Epithelial cell of esophagus (primary cell): ENCODE measurements at places on chromosomes 2 and 18.

- DNase-seq: no peak
These were observed 95.1 kb upstream of the XPO1 start for GRCh38 chr2:61633250-61633649.

DNA sequence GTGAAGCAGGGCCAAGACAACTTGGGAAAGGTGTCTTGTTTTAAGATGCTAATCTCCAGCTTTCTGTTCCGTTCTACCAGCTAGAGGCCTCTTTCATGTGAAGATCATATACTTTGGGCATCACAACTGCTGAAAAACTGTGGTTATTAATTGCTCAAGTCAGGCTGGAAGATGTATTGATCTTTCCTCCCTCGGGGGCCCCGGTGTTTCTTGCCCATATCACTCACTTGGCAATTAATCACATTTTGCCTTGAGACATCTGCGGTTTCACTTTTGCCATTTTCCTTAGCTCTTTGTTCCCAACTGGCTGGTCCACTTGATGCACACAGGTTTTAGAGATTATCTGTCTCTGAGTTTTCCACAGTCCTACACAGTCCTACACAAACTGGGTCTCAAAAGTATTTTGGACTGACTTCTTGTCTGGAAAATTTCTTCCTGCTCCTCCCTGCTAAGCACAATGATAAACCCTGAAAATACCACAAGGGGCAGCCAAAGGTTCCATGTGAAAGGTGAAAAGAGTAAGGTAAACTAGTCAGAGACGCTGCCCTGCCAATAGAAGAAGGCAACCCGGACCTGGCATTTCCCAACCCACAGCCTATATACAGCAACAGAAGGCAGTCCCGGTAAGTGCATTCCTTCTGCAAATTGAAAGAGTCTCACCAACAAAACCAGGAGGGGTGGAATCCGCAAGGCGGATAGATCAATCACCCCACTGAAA, 181.0 kb downstream of the AFF3 start:
- no peak for DNase-seq

DNA sequence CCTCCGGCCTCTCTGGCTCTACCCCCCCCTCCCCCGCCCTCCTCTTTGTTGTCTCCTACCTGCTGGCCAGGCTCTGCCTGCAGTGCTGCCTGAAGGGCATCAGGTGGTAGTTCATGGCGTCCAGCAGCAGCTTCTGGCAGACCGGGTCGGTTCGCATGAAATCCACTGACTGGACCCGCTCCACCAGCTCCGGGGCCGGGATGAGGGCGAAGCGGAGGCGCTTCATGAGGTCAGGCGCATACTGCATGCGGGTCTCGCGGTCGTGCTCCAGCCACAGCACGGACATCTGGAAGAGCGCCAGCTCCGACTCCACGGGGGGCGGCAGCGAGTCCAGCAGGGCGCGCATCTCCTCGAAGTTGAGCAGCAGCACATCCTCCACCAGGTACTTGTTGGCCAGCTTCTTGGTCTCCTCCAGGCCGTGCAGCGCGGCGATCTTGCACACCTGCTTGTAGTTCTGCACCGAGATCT, 3.2 kb downstream of the KLHL14 start:
- no peak for DNase-seq

DNA sequence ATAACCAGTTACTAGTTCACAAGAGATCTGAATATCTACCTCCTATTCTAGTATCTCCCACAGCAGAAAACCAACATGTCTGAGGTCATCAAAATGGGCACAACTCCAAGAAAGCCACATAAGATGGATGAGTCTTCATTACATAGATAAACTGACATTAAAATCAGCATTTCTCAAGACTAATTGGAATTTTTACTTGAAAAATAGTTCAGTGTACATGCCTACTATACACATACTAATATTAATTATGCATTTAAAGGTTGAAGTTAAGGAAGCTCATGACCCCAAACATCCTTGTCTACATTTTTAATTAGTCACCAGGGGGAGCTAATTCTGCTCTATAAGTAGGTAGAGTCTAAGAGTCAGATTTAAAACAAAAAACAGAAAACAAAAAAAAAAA, 41.9 kb downstream of the ZNF521 start:
- peak; percentile 29 for DNase-seq

GRCh38 chr18:5175378-5175777, 21.7 kb downstream of the AKAIN1 start:
- no peak for DNase-seq

GRCh38 chr2:173075056-173075780, 428 bp upstream of the MAP3K20 start:
- no peak for DNase-seq

DNA sequence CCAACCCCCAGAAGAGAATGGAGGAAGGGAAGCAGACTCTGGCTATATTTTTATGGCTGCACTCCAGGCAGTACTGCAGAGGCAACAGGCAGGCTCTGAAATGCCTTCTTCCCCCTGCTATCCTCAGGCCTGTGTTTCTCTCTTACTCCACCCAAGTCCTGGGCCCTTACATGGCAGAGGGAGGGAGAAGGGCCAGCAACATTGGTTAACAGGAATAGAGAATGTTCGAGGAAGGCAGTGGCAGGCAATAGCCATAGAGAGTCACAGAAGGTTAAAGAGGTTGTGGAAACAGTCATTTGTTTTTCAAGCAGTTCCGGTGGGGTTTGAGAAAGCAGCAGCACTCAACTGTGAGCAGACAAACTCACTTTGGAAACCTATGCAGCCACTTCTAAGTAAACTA, 15.1 kb upstream of the DARS1 start:
- DNase-seq: no peak

DNA sequence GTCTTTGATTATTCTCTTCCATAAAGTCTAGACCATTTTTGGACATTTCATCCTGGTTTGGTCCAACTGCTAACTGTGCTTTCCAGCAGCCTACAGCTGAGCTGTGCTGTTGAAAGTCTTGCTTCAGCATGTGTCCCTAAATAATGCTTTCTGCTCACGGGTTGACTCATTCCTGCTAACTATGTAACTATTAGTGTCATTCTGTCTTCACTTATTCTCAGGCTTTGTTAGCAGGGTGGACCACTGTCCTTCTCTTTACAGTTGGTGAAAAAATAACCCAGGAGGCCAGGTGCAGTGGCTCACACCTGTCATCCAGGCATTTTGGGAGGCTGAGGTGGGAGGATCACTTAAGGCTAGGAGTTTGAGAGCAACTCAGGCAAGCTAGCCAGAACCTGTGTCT, 8.9 kb downstream of the ADAM23 start:
- DNase-seq: peak; percentile 15

GRCh38 chr2:115833196-115833595, 1390.8 kb downstream of the DPP10 start:
- DNase-seq: no peak

- peak; percentile 72 for DNase-seq
These were observed 27.9 kb downstream of the TMEM17 start for GRCh38 chr2:62478093-62478580.

- DNase-seq: peak; percentile 83
These were observed 103.5 kb downstream of the NOL4 start for GRCh38 chr18:34121200-34121721.

- no peak for DNase-seq
These were observed 224.0 kb upstream of the SIX2 start for GRCh38 chr2:45233301-45233700.

GRCh38 chr2:186734957-186735734, 41.3 kb downstream of the FAM171B start:
- DNase-seq: no peak
